ENCODE measurements at places on chromosomes 16 and 17. TPM values are rescaled to one million over a fixed set of nuclear protein-coding genes. Genes with fewer than 3 reads are reported as not detected.

The PRSS22 gene
- not detected for total RNA-seq

The CES1 gene
- total RNA-seq = 1.0 TPM

The PTGES3L gene
- 28.2 TPM for total RNA-seq

The RAB26 gene
- total RNA-seq = not detected

The HSD11B2 gene
- total RNA-seq = 2.6 TPM

The ZDHHC1 gene
- 11.5 TPM for total RNA-seq

The LGALS9B gene
- not detected for total RNA-seq

The CCT6B gene
- total RNA-seq = 3.1 TPM

The KRTAP1-5 gene
- not detected for total RNA-seq

The DOC2A gene
- 0.52 TPM for total RNA-seq

The TLCD2 gene
- total RNA-seq = 2.1 TPM

The IRF8 gene
- total RNA-seq = 19.8 TPM

The CCL8 gene
- total RNA-seq = 1.0 TPM

The CCDC78 gene
- total RNA-seq = not detected

The KRT9 gene
- not detected for total RNA-seq

The TBC1D3I gene
- under 0.01 TPM for total RNA-seq

The NPB gene
- total RNA-seq = 1.0 TPM

The SLFN12L gene
- total RNA-seq = 0.52 TPM

The AATK gene
- total RNA-seq = 10.4 TPM

The SLC13A2 gene
- not detected for total RNA-seq

The SCARF1 gene
- 5.7 TPM for total RNA-seq

The C16orf92 gene
- not detected for total RNA-seq

The CA4 gene
- total RNA-seq = 4.2 TPM

The TBC1D28 gene
- total RNA-seq = not detected

The OR2C1 gene
- not detected for total RNA-seq

The NPIPA2 gene
- 1.6 TPM for total RNA-seq

The HP gene
- 11.5 TPM for total RNA-seq

All from skeletal muscle tissue (tissue), 5 donors.